ENCODE measurements at places on chromosomes 7 and 10.

GRCh38 chr10:128814782-128815181 lies 652.3 kb upstream of the MGMT start:
- no peak for DNase-seq

GRCh38 chr7:129767120-129768015 lies 155.8 kb downstream of the NRF1 start:
- DNase-seq: no peak

DNA sequence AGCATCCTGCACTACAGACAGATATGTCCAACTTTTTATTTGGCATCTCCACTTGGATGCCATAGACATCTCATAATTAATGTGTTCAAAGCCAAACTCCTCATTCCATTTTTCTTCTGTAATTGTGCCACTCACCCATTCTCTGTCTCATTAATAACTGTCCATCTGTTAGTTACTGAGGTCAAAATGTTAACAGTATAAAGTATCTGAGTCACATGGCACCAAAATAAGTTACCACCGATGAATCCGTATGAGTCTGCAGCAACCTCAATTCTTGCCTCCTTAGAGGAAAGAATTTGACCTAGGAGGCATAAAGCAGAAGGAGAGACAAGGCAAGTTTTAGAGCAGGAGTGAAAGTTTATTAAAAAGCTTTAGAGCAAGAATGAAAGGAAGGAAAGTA lies 16.5 kb upstream of the NT5C3A start:
- no peak for DNase-seq

- no peak for DNase-seq
These were observed 16.3 kb downstream of the MBL2 start for GRCh38 chr10:52756295-52756694.

DNA sequence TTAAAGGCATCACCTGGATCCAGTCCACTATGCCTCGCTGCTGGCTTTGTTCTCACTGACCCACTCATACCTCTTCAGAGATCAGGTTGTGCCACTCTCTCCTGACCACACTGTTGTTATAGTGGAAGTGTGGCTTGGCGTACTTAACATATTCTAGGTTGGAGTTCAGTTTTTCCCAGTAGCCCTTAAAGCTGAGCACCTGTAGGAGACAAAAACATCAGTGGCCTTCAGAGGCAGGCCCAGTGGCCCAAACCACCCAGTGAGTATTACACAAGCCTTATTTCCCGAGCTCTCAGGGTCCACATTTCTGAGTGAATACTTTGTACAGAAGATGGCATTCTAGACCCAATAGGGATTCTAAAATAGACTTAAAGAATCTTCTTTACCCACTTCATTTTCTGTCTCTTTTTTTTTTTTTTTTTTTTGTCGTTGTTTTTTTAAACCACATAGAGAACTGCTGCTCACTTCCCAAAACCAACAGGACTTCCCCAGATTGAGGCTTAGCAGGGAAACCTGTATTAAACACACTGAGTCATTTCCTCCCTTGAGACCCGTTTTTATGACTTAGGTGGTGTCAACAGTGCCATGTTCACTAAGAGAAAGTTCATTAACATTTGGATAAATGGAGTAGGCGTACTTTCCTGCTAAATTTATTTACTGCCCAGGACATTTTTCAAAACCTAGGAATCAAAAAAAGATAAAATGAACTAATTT lies 85.8 kb downstream of the GSAP start:
- no peak for DNase-seq

DNA sequence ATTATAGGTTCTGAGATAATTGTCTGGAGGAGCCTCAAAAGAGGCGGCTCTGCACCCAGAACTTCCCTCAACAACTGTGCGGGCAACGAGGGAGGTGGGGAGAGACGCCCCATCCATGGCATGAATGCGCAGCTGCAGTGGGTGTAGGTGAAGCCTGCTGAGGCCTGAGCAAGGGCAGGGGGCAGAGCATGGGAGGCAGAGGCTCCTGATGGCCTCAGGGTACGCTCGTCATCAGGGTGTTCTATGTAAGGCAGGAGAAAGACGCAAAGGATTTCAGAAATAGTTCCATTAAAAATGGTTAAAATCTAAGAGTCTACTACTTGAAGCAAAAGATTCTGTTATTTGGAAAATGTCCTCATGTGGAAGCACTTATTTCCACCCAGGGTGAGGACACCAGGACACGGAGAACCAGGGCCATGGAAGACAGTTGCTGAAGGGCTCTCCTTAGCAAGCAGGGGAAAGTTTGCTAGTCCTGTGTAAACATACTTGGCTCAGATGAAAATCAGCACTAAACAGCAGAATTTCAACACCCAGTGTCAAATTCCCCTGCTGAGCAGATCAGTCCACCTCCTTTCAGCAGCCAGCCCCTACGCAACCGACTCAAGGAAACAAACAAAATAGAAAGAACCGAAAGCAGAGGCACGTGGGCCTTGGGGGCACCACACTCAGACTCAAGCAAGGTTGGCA lies 18.9 kb downstream of the INSIG1 start:
- no peak for DNase-seq
